SJSA1 (cell line): ENCODE measurements at places on chromosomes 12 and 14. TPM values are rescaled to one million over a fixed set of nuclear protein-coding genes. Genes with fewer than 3 reads are reported as not detected.

GRCh38 chr12:130825771-130826150 lies 13.3 kb downstream of the STX2 start:
- no peak for DNase-seq

The AMN gene
- not detected in 2 replicates for total RNA-seq

The BORCS5 gene
- total RNA-seq: 6.1 and 15.2 TPM in 2 replicates

- no peak for DNase-seq
These were observed at the start of gene LTBP2 for GRCh38 chr14:74611650-74612349. LTBP2 (minus strand) TSS chr14:74612237; CDS start chr14:74611944, 293 bp downstream.

- no peak for DNase-seq
These were observed 229.9 kb downstream of the NTF3 start for GRCh38 chr12:5661811-5662210.

- DNase-seq: no peak
These were observed 12.2 kb downstream of the RAPGEF3 start for GRCh38 chr12:47746523-47746922.

The CPNE6 gene
- not detected in 2 replicates for total RNA-seq

The GMFB gene
- 74.5 and 86.2 TPM in 2 replicates for total RNA-seq

- no peak for DNase-seq
These were observed 17.9 kb downstream of the TOGARAM1 start for GRCh38 chr14:44979740-44980356.

DNA sequence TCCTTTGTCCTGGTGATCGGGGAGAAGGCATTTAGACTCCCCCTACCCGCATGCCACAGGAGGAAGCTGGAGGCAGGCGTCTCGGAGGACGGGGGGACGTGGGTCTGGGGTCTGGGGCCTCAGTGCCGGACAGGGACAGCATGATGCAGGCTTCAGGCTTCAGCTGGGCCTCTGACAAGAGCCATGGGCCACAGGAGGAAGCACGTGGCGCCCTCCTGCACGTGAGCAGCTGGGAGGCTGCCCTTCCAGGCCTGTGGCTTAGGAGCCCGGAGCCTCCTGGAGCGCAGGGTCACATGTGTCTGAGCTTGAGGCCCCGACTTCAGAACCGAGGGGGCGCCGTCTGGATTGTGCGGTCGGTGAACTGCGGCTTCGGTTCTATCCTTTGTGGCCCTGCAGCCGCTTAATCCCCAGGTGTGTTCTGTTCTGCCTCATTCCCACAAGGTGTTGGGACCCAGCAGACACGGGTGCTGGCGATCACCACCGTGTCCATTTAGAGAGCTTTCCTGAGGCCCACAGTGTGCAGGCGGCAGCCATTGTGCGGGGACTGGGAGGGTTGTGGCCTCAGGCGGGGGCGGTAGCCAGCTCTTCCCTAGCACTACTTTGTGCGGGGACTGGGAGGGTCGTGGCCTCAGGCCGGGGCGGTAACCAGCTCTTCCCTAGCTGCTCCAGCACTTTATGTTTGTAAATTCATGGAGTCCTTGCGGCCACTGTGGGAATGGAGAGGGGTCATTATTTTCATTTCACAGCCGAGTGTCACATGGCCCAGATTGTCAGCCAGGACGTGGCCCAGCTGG lies 150.2 kb downstream of the ADGRD1 start:
- no peak for DNase-seq

DNA sequence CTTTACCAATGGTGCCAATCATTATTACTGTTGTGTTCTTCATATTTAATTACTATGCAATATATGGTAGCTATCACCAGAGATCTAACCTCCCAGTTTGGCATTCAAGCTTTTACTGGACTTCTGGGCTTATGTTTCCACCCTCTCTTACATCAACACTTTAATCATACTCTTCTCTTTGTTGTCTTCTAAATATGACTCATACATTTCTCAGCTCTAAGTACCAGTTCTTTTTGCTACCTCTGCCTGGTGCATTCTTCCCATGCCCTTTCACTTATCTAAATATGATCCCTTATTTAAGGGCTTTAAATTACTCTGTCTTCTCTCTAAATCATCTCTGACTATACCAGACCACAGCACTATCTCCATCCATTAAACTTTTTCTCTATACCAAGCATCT lies 246.1 kb upstream of the CCDC196 start:
- no peak for DNase-seq

DNA sequence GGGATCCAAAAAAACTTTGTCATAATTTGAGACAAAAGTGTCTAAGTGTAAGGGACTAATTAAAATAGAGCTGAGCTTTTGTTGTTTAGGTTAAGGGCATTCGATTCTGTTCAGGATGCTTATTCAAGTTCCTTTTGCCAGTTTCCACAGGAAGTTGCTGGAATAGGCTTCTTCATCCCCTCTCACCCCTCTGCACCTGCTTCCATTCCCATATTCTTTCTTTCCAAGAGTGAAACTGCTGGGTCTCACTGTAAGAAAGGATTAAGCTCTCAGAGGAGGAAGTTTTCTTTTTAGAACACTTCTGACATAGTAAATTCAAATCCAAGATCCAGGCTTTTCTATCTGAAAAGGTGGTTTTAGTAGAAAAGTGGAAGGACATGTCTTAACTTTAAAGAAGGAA lies 61.4 kb downstream of the POLR3B start:
- no peak for DNase-seq

The FGFR1OP2 gene
- 77.0 and 104 TPM in 2 replicates for total RNA-seq

GRCh38 chr12:130796985-130797686 lies 41.9 kb downstream of the STX2 start:
- DNase-seq: no peak

GRCh38 chr12:26389343-26389742 lies 194.0 kb downstream of the SSPN start:
- DNase-seq: no peak

DNA sequence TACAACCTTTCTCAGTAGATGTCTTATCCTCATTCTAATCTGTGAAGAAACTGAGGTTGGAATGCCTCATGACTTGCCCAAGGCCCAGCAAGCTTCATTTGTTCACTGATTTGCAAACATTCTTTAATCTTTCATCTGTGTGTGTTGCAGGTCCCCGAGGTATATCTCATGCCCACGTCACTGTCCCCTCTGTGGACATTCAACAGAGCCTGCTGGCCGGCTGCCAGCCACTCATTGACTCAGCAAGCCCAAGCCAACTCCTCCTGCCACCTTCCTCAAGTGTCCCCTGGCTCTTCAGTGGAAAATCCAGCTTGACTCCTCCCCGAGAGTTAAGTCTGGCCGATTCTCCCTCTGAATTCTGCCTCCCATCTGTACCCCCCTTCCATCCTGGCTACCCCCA lies 1.9 kb upstream of the DCAF4 start:
- no peak for DNase-seq

- no peak for DNase-seq
These were observed 1.9 kb downstream of the LRP1-AS start for GRCh38 chr12:57145460-57146059.

The FAR2 gene
- 1.5 and 1.7 TPM in 2 replicates for total RNA-seq

DNA sequence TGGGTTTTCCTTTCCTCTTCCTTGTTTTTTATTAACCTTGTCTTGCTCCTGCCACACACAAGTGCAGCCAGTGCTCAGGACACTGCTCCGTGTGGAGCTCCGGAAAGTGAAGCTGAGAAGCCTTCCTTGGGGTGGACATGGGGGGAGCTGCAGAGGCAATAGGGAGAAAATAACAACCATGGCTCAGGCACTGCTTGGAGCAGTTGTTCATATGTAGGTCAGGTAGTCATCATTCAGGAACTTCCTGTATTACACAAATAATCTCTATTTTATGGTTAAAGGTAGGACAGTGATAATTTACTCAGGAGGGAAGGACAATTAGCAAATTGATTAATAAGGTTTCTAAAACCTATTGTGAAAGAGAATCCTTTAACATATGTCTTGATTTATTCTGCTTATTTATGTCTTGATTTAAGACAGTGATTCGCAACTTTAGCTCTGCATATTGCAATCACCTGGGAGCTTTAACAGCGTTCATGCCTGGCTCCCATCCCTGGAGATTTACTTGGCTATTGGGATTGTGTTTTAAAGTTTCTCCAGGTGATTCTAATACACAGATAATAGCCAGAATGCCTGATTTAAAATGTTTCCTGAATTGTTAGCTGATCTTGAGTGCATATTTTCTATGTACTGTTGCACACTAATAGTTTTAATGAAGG lies 92.1 kb downstream of the ETV6 start:
- DNase-seq: no peak

DNA sequence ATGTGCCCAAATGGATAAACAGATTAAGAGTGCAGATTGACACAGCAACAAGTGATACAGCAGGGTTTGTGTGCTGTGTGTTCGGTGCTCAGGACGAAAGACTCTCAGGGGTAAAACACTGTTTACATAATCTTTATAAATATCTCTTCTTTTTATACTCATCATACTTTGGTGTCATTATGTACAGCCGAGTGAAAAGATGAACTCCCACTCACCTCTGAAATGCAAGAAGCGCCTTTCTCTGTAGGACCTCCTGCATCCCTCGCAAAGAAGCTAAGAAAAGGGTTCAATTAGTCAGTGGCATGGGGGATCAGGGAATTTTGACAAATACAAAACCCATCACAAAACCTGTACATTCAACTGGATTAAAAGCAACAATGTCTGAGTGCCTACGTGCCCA lies 163.6 kb downstream of the TTC7B start:
- DNase-seq: no peak

GRCh38 chr12:52083638-52083996 lies 4.1 kb downstream of the SMIM41 start:
- no peak for DNase-seq

GRCh38 chr14:50027816-50028215 lies 88.6 kb downstream of the VCPKMT start:
- no peak for DNase-seq

DNA sequence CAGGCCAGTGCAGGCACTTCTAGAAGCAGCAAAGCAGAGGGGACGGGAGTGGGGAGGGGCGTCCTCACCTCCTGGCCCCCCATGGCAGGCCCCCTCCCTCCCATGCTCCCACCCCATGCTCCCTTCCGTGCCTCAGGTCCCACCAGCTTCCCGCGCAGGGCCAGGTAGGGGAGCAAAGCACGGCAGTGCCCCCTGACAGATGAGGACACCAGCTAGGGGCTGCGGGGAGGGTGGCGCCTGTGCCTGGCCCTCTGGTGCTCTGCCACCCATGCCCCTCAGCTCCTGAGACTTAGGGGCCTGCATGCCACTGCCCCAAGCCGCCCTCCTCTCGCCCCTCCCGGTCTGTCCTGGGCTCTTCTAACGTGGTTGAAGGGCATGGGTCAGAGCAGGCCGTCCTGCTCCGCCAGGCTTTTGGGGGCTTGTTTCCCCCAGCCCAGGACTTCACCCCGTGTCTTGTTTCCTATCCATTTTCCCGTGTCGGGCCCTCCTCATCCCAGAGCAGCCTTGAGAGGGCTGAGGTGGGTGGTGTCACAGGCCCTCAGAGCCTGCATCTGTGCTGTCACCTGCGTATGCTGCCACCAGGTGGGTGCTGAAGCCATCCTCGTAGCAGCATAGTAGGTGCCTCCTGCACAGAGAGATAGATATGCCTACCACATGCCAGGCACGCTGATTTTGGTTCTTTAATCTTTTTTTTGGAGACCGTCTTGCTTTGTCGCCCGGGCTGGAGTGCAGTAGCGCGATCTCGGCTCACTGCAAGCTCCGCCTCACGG lies 10.2 kb downstream of the TRMT61A start:
- DNase-seq: no peak

GRCh38 chr14:90440021-90440451 lies 43.2 kb downstream of the CALM1 start:
- DNase-seq: no peak

- no peak for DNase-seq
These were observed 45.8 kb downstream of the DRAM1 start for GRCh38 chr12:101923045-101923718.

The ERH gene
- 115 and 150 TPM in 2 replicates for total RNA-seq

DNA sequence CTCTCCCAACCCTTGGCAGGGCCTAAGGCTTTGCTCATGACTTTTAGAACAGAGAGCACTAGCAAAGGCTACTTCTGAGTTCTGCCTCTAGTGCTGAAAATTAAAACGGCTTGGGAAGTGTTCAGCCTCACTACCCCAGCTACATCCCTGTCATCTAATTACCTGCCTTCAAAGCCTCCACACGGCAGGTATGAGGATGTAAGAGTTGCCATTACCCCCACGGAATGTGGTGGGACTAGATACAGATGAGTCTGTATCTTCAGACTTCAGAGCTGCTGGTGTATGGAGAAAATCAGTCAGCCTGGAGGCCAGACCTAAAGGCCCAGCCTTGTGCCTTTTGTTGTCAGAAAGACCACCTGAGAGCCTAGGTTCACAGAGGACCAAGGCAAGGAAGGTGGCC lies 214.6 kb upstream of the NOS1 start:
- DNase-seq: no peak

DNA sequence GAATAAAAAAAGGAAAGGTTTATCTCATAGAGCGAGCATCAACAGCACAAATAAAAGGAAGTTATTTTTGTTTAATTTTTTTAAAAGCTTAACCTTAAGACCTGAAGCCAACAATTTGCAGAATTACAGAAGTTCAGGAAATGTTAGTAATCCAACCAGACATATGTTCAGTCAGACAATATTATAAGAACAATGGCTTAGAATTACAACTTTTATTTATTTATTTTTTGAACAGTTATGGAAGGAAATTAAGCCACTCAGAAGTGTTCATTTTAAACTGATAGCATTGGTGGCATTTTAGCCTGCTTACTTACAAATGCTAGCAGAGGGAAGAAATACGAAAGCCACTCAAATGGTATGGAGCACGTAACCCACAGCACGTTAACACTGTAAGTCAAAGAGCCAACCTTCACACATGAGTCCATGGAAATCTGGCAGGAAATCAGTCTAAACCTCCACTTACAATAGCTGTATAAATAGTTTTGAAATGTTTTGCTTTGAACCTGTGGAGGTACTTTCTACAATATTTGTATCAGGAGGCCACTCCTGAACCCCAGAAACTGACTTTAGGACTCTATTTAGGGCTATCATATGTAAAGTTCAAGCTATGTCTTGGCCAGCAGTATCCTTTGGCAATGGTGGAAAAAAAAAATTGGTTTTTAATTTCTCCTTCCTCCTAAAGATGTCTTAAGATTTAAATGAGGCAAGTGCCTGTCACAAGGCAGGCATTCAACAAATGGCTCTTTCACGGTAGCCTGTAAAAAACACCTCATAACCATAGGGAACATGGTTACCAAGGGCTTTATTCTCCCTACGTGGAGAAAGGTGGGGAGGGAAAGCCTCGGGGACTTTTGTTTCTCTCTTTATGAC lies 102.3 kb downstream of the ITPR2 start:
- DNase-seq: no peak

DNA sequence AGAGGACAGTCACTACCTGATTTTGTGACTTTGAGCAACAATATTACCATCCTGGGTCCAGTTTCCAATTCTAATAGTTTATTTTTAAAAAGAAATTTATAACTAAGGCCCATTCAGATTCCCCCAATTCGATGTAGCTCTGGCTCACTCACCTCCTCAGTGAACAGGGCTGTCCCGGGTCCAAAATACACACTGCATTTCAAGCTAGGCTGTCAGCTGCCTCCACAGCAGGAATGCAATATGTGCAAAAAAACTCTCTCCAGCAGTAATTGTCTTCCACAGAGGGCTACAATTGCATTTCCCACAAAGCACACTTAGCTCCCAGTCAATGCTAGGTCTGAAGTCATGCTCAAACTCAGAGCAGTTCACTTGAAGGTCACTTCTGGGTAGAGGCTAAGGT lies 39.3 kb upstream of the ZNF641 start:
- no peak for DNase-seq

- no peak for DNase-seq
These were observed 557.0 kb downstream of the SLC6A15 start for GRCh38 chr12:84355561-84355960.
